ENCODE measurements at places on chromosomes 7 and 10.

GRCh38 chr10:4720463-4720862, 105.5 kb upstream of the AKR1E2 start:
- DNase-seq = no peak

GRCh38 chr10:19817231-19817933, 1.1 kb downstream of the PLXDC2 start:
- DNase-seq = peak; percentile 67

DNA sequence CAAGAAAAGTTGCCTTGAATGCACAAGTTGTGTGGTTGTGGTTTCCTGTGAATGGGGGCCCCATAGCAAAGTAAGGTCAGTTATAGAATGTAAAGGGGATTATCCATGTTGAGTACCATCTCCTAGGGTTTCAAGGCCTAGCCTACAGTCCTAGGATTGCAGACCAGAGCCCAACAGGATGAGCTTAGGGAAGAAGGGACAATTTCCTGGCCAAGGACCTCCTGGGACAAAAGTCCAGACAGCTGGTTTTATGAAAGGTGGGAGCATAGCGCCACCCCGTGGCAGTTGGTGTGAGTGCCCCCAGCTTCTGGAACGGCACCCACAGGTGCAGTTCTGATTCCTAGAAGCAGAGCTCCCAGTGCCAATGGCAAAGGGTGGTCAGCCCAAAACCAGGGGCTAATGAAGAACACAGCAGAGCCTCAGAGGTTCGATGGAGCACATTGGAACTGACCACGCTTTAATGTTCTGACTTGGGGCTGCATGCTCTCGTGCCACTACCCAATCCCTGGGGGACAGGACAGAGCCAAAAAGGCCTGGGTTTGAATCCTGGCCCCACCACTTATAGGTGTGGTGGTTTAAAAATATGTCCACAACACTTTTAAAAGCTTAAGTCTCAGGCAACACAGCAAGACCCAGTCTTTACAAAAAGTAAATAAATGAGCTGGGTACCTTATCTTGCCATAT, 25.8 kb upstream of the TMEM120A start:
- peak; percentile 51 for DNase-seq

GRCh38 chr7:16891338-16891737, 9.6 kb upstream of the AGR3 start:
- no peak for DNase-seq

DNA sequence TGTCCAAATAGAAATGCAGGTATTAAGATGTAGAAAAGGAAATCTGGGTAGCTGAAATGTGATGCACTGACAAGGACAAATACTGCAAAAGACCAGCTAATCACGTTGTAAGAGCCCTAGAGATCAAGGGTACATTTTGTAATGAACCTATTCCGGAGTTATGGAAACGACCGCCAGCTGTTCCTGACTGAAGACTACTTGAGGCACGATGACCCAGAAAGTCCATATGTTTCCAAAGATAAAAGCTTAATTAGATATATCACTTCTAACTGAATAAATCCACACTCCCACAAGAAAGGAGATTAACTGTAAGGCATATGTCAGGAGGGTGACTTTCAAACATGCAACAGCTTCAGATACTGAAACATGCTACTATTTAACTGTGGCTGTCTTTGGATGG, 253.5 kb downstream of the NSUN6 start:
- no peak for DNase-seq

DNA sequence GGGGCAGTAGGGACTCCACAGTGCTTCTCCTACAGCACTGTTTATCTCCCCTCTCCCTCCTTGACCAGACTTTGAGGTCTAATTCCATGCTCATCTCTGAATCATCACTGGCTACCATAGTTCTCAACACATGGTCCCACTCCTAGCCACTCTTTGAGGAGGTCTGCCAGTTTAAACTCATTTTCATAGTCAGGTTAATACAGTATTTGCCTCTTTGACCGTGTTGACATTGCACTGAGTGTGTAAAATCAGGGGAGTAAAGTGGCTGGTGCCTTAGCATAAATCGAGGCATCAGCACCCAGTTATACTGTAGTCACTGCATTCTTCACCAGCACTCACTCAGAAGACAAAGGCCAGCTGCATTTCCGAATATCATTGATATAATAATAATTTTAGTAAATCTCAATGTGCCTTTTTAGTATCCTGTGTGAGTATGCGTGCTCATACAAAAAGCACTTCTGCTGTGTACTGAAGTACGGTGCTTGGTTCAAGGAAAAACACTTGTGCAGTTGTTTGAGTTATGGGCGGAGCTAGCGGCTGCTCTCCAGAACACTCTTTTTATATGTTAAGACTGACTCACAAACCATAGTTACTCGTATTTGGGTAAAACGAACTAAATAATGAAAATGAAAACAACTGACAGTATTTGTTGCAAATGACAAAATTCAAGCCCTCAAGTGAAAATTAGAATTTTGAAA, 89.7 kb downstream of the GALNT11 start:
- DNase-seq = no peak

- no peak for DNase-seq
Observed at GRCh38 chr7:137670222-137671064, 176.3 kb downstream of the DGKI start.

DNA sequence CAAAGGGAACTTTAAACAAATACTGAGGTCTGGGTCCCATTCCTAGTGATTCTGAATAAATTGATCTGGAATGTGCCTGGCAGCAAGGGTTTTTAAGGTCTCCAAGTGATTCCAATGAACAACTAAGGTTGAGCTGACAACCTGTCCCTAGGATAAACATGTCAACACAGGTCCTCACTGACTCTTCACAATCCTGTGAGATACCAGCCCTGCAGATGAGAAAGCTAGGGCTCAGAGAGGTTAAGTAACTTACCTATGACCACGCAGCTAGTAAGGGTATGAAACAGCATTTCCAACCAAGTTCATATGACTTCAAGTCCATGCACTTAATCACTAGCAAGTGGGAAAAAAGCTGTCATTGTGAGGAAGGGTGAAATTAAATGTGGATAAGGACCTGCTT, 44.0 kb downstream of the SEM1 start:
- no peak for DNase-seq

DNA sequence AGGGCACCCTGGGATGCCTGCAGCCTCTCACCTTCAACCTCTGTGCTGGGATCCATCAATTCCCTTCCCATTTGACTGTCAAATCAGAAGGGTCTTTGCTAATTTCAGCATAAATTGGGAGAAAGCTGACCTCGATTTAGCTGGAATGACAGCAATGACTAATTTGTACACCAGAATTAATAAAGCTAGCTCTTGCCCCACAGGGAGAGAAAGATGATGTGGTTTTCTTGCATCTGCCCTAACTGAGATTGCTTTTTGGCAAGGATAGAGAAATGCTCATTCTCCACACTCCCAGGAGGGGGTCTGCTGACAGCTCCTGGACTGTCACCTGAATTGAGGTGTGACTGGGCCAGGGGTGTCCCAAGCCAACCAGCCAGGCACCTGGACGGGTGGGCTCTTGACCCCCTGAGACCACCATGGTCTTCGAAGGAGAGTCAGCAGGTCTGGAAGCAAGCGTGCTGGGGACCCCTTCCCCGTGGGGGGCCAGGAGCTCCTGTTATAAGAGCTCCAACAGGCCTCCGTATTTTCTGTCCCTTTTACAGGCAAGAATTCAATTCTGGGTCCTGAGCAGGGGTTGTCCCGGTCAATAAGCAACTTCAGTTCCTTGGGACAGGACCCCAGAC, 42.1 kb downstream of the RBM17 start:
- DNase-seq = no peak

DNA sequence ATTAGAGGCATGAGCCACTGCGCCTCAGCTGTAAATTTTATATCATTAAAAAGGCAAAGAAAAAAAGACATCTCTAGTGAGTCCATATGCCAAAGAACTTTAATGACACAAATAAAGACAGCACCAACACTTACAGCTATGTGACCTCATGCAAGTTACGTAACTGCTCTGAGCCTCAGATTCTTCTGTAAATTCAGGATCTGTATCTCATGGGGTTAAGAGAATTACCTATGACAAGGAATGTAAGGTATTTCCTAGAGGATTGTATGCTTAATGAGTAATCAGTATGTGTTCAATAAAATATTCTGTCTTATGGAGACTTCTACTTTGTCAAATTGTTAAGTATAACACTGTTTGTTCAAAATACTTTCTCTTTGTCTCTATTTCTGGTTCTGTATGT, 274.0 kb upstream of the GLI3 start:
- DNase-seq = no peak

DNA sequence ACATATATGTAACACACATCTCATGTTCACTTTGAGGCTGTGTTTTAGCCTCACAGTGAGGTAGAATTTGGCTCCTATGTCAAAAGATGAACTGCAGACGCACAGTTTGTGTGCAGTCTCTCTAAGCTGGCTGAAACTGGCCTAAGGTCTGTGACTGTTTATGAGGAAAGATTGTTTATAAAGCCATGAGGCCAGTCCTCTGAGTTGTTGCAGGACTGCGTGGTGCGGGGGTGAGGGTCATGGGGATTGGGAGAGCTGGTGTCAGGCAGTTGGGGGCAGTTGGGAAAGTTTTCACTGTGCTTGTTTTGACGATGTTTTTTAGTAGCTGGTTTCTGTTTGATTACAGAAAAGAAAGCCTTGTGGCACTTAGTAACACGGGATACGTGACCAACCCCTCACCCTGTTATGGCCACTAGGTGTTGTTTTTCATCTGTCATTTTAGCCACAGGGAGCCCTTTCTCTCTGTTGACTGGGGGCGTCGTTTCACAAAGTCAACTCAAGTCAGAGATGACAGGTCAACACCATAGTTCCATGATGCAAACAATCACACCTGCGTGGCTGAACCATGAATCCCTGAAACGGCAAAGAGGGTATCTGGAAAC, 310.9 kb downstream of the CCDC3 start:
- no peak for DNase-seq

GRCh38 chr10:113576852-113577251, 24.0 kb downstream of the HABP2 start:
- DNase-seq = no peak

GRCh38 chr7:91165006-91165845, 99.0 kb upstream of the FZD1 start:
- no peak for DNase-seq

DNA sequence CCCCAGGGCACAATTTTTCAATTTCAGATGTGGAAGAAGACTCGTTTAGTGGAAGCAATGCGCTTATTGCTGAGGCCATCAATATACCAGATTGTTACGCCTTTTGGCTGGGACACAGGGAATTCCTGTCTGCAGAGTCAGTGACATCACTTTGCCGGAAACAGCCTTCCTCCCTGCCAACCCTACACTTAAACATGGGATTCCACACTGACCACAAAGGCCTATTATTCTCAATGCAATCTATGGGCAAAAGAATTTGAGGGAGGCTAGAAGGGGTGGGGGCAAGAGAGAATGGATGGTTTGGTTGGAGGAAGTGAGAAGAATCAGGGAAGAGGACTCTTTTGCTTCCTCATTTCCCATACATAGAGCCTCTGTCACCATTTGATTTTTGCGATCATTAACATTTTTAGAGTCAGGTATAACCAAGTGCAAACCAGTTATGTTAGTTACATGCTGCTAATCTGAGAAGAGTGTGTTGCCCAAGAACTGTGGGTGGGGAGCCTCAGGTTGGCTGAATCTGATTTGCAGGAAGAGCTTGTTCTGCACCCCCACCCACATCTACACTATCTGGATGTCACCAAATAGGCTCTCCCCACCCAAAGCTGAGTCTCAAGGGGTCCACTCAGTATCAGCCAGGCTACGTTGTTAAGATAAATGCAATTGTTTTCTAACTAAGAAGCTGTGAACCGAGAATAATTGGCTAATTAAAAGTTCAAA, 58.2 kb downstream of the ENTPD1 start:
- peak; percentile 18 for DNase-seq

- no peak for DNase-seq
Observed at GRCh38 chr7:130079846-130080394, 9.6 kb downstream of the KLHDC10 start.

- DNase-seq = no peak
Observed at GRCh38 chr10:35097510-35097909, 7.4 kb upstream of the CUL2 start.

GRCh38 chr10:132257271-132257670, 50.5 kb downstream of the STK32C start:
- DNase-seq = peak; percentile 41

DNA sequence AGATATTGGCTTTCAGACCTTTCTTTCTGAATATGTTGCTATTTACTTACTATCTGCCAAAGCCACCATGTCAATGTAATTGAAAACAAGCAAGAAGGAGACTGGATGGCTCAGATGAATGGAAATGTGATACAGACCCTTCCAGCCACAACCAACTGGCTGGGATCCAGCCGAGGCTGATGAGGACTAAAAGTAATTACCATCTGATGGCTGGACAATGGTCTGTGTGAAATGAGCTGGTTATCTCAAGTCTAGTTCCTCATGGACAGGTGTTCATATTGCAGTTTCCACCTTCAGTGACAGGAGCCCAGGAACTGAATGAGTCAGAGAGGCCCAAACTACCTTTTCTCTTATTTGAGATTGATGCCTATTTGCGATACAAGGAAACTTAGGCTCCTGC, 267.5 kb downstream of the GATA3 start:
- DNase-seq = no peak

GRCh38 chr7:127901895-127902703, 129.1 kb downstream of the LRRC4 start:
- DNase-seq = no peak

DNA sequence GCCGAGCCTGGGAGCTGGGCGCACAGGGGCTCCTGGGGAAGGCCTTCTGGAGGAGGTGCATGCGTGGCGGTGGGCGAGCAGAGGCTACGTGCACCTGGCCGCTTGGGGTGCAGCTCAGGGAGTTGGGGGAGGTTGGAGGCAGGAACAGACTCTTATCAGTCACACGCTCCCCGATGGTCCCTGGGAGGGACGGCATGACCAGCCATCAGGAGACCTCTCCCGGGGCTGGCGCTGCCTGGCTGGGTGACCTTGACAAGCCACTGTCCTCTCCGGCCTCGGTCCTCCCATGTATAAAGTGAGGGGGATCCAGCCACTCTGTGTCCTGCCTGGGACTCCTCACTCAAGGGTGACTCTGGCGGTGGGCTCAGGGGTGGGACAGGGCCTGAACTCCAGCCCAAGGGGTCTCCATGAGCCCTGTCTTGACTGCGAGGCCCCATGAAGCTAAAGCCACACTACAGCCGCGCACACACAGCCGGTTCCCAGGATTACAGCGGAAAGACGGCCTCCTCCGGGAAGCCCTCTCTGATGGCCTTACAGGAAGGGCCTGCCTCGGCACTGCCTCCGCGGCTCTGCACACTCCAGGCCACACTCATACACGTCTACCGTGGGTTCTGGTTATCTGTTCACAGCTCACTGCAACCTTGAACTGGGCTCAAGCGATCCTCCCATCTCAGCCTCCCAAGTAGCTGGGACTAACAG, 2.3 kb downstream of the TMEM184A start:
- DNase-seq = no peak

GRCh38 chr7:69812756-69813155, 214.5 kb downstream of the AUTS2 start:
- no peak for DNase-seq

GRCh38 chr7:106597014-106597413, 63.9 kb downstream of the CCDC71L start:
- no peak for DNase-seq
